ENCODE measurements at places on chromosomes 1 and 21.

GRCh38 chr1:6262555-6263420 lies 1.9 kb upstream of the GPR153 start:
- DNase-seq = no peak

- no peak for DNase-seq
These were observed 20.6 kb upstream of the NPL start for GRCh38 chr1:182768963-182769362.

DNA sequence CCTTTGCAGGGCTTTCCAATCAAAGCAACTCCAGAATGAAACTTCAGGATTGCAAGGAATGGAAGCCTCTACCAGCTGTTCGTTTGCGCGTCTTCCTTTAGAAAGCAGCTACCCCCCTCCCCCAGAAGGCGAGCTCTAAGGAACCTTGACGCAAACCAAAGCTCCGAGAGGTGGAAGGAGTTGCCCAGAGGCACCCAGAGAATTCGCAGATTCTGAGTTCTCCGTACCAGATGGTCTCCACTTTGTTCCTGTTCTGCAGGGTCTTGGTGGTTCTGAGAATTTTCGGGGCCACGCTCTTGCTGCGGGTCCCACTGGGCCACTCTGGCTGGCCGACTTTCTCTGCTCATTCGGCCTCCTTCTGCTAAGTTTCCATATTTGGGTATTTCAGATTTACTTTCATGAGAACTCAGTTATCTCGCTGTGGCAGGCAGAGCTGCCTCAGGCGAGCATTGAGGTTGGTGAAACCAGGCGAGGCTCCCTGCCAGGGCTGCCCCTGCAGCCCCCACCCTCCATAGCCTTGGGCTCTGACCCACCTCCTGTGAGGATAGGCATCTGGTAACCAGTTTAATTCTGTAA lies 801 bp downstream of the TRAF5 start:
- peak; percentile 14 for DNase-seq

DNA sequence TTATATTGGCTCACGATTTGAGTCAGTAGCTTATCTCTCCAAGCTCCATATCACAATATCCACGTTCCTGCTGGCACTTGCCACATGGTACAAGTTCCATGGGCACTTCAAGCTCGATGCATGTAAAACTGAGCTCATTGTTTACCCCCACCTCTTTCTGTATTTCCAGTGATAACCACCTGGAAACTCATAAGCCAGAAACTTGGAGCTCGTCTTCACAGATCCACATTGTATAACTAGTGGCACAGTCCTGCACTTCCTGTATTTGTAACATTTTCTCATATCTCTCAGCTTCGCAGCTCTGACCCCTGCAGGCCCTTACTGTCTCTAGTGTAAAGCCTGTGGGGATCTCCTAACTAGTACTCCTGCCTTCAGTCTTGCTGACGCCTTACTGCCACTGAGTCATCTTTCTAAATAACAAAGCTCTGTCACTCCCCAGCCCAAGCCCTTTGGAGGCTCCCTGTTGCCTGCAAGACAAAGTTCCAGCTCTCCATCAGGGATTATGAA lies 6.5 kb upstream of the C2CD4D start:
- no peak for DNase-seq

DNA sequence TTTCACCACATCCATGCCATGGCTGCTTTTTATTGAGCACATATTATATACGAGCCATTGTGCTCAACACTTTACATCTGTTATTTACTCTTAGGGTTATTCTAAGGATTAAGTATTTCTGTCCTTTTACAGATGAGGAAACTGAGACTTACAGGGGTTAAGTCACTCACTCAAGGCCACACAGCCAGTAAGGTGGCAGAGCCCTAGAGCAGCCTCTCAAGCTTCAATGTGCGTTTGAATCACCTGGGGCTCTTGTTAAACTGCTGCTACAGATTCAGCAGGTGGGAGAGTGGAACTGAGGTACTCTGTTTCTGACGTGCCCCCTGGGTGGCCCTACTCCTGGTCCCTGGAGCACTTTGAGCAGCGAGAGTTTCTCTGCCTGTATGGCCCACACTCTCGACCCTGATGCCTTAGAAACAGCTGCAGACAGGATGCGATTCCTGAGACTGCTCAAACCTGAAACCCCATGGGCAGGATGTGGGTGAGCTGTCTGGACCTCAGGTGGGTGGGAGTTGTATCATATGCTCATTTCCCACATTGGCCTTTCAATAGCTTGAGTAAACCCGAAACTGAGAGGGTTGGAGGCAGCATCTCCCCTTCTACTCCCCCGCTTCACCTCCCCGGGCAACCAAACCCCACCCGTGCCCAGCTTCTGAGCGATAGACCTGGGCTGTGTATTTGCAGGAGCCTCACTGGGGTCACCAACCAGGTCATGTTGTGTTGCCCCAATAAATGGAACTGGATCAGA lies 59.3 kb downstream of the MAN1C1 start:
- DNase-seq = peak; percentile 26
